Mesenchymal stem cell (in vitro differentiated cells and primary cell): ENCODE measurements at places on chromosomes 4 and X.

DNA sequence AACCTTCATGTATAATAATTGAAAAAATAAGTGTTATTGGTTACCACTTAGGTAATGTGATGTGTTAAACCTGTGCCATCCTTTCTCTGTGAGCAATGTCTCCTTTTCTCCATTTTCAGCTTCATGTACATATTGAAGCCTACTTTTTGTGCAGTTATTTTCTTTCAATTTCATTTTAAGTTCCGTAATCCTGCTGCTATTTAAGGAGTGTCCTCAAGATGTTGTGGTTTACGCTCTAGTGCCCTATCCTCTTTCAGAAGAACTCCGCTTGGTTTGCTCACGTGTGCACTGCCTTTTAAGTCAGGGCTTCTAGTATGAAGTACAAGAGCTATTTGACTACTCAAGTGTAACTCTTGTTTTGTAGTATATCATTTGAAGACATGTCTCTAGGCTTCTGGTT is 2253.2 kb upstream of the TENM3 start:
- no peak overlapping the region for H3K27ac ChIP-seq
- DNase-seq: no peak
- H3K4me3 ChIP-seq: no peak overlapping the region
- no peaks in the 10 kb centered on the region for H3K4me1 ChIP-seq

DNA sequence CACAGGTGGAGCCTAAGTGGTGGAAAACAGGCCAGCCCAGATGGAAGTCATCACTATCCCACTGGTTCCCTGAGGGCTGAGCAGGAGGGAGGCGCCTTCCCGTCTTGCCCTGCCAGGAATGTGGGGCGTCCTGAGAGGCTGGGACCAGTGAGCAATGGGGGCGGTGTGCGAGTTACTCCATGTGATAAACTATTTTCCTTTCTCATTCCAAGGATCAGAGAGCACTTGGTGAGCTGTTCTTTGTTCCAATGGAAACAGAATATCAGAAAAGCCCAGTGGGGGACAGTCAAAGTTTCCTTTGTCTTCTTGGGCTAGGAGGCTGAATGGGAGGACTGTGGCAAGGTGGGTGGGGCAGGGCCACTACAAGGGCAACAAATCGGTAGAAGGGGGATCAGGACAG is 86.2 kb downstream of the NHSL2 start:
- H3K4me3 ChIP-seq: no peak overlapping the region
- no peaks in the 10 kb centered on the region for H3K27me3 ChIP-seq
- H3K27ac ChIP-seq: no peak overlapping the region
- H3K4me1 ChIP-seq: peaks cover 11% of the 10 kb centered on the region

- no peaks in the 10 kb centered on the region for H3K36me3 ChIP-seq
- no peak for DNase-seq
- H3K27ac ChIP-seq: no peak overlapping the region
- H3K4me3 ChIP-seq: no peak overlapping the region
These were observed 186.1 kb downstream of the ENOX2 start for GRCh38 chrX:130716781-130717413.

DNA sequence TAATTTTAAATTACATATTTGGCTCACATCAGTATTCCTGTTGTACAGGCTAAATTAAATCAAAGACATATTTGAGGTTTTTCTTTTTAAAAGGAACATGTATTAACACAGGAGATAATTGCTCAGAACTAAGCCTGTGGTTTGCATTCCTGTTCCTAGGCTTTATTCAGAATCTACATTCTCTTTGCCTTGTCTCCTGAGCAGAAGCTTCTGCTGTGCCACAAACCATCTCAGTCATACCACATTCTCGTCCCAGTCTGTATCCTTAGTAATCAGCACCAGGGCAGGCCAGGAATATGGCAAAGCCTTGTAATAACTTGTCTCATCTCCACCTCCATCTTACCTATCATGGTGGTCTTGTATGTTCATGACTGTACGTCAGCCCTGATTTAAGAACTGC is 162.8 kb downstream of the ARHGAP24 start:
- no peak overlapping the region for H3K4me3 ChIP-seq
- no peaks in the 10 kb centered on the region for H3K27me3 ChIP-seq
- H3K4me1 ChIP-seq: no peaks in the 10 kb centered on the region
- H3K36me3 ChIP-seq: no peaks in the 10 kb centered on the region

DNA sequence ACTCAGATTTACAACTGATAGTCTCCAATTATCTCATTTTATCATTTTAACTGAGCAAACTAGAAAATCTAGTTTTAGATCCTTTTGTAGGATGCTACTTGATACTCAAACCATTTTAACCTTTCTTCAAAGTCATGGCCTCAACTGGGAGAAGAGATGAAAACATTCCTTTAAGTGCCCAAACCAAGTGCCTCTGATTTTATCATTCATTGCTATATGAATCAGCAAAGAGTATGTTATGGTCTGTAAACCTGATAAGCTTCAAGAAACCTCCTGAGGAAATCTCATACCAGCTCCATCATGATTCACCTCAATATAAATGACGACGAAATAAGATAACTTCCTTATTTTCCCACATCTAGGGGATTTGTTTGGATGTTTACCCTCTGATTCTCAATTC is 119.9 kb downstream of the FAM13A start:
- no peak overlapping the region for H3K27ac ChIP-seq
- peaks cover 1% of the 10 kb centered on the region for H3K4me1 ChIP-seq
- H3K27me3 ChIP-seq: no peaks in the 10 kb centered on the region
- no peaks in the 10 kb centered on the region for H3K36me3 ChIP-seq

GRCh38 chr4:25810461-25811373 is 52.1 kb downstream of the SEL1L3 start:
- no peak for DNase-seq
- no peaks in the 10 kb centered on the region for H3K36me3 ChIP-seq
- peaks cover 22% of the 10 kb centered on the region for H3K4me1 ChIP-seq

GRCh38 chr4:78058591-78059523 is 1.7 kb downstream of the FRAS1 start:
- H3K27ac ChIP-seq: peak overlapping the region; percentile 21
- peak; percentile 36 for DNase-seq
- peak overlapping the region; percentile 62 for H3K4me3 ChIP-seq
- H3K27me3 ChIP-seq: no peaks in the 10 kb centered on the region
- no peaks in the 10 kb centered on the region for H3K36me3 ChIP-seq

DNA sequence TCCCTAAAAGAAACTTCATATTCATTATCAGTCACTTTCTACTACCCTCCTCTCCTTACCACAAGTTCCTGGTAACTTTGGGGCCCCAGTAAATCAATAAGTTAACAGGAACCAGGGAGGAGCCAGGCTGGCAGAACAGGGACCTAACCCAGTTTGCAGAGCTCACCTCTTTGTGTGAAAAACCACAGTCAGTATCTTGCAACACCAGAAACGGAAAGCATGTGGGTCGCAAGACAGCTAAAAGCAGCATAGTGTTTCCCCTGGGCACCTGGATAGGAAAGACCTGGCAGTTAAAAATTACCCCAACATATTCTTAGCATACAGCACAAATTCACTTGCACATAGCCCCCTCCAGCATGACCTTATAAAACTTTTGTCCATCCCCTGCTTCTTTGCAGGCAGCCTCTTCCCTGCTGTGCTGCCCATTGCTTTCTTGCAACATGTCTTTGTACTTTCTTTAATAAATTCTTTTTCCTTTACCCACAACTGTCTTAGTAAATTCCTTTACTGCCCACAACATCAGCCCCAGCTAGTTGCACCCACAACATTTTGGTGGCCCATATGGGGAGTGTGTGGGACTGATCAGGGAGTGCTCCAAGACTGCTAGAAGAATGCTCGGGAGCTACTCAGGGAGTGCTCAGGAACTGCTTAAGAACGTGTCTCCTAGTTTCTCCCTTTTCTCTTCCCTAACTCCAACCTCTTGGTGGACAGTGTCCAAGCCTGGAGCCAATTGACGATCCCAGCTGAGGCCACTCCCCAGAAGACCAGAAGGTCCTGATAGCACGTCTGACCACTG is 83.4 kb downstream of the MSN start:
- no peak overlapping the region for H3K4me3 ChIP-seq
- H3K36me3 ChIP-seq: no peaks in the 10 kb centered on the region
- DNase-seq: no peak
- H3K27ac ChIP-seq: no peak overlapping the region

DNA sequence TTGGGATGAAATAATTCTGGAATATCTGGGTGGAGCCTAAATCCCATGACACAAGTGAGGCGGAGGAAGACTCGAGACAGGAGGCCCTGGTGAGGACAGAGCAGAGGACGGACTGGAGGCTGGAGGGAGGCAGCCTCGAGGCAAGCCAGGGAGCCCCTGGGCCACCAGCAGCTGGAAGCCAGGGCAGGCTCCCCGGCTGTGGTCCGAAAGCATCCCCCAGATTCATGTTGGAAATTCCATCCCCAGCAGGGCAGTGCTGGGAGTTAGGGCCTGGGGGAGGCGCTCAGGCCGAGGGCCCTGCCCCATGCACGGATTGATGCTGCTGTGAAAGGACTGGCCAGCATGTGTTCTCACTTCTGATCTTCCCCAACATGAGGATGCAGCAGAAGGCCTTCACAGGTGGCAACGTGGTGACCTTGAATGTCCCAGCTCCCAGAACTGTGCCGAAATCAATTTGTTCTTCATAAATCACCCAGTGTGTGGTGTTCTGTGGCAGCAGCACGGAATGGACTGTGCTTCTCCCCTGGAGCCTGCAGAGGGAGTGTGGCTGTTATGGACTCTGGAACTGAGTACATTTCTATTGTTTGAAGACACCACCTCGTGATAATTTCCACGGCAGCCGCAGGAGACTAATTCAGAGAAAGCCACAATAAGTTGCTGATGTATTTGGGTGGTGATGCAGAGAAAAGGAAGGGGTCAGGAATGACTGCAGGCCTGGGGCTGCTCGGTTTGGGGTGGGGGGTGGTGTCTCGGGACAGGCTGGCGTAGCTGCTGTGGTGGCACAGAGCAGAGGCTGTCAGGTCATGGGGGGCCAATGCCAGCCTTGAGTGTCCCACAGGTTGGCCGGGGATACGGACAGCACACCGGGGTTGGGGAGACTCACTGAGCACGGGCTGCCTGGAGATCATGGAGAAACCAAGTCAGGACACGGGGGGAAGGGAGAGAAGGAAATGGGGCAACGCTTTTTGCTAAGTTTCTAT is 56.9 kb downstream of the PCGF3 start:
- H3K27ac ChIP-seq: no peak overlapping the region
- peaks cover 74% of the 10 kb centered on the region for H3K36me3 ChIP-seq
- H3K4me1 ChIP-seq: peaks cover 27% of the 10 kb centered on the region
- H3K27me3 ChIP-seq: no peaks in the 10 kb centered on the region

DNA sequence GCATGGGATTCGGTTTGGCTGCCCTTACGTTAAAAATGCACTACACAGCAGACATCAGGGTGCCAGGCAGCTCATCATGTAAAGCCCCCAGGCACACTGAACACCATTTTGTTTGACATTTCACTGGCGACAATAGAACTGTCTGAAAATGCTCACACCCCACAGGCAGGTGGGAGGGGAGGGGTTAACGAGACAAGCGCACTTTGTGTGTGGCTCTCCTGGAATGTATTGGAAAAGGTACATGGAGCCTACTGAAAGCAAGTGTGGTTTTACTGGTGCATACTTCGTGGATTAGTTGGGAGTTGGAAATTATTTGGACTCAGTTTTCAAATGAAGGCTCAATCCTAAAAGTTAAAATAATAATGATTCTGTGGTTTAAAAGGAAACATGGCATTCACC is 31.6 kb upstream of the PPARGC1A start:
- peak overlapping the region; percentile 48 for H3K27ac ChIP-seq
- no peaks in the 10 kb centered on the region for H3K36me3 ChIP-seq
- no peak for DNase-seq
- H3K4me3 ChIP-seq: no peak overlapping the region
- no peaks in the 10 kb centered on the region for H3K27me3 ChIP-seq

DNA sequence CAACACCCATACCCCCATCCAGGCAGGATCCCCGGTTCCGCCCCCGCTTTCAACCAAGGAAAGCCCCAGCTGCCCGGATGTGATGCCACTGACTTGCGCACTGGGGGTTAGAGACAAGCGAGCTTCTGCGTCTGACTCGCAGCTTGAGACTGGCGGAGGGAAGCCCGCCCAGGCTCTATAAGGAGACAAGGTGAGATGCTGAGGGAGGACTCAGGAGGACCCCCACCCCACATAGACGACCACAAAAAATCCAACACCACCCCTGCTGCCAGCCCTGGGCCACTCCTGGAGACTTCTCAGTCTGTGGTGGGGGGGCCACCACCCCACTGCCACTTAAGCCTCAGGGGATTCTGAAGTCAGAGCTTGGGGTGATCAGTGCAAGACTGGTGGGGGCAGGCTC is at the start of gene MAGEA4:
Gene MAGEA4, plus strand, starts transcription at position 110 of the 400 bp plus-strand sequence. CDS start 10,776 bp downstream, outside the sequence.
- no peak within 1 kb of the TSS for H3K4me3 ChIP-seq
- DNase-seq: no peak
- H3K27me3 ChIP-seq: no peaks in the 10 kb centered on the region
- H3K4me1 ChIP-seq: no peaks in the 10 kb centered on the region
- H3K36me3 ChIP-seq: no peaks in the 10 kb centered on the region

- peaks cover 6% of the 10 kb centered on the region for H3K4me1 ChIP-seq
- H3K27ac ChIP-seq: no peak overlapping the region
- no peak overlapping the region for H3K4me3 ChIP-seq
- no peaks in the 10 kb centered on the region for H3K36me3 ChIP-seq
These were observed 137.6 kb downstream of the NPNT start for GRCh38 chr4:106032851-106033286.

- H3K4me3 ChIP-seq: no peak overlapping the region
- no peak overlapping the region for H3K27ac ChIP-seq
- no peaks in the 10 kb centered on the region for H3K4me1 ChIP-seq
- no peaks in the 10 kb centered on the region for H3K36me3 ChIP-seq
These were observed 219.0 kb upstream of the CPEB2 start for GRCh38 chr4:14783011-14783877.

DNA sequence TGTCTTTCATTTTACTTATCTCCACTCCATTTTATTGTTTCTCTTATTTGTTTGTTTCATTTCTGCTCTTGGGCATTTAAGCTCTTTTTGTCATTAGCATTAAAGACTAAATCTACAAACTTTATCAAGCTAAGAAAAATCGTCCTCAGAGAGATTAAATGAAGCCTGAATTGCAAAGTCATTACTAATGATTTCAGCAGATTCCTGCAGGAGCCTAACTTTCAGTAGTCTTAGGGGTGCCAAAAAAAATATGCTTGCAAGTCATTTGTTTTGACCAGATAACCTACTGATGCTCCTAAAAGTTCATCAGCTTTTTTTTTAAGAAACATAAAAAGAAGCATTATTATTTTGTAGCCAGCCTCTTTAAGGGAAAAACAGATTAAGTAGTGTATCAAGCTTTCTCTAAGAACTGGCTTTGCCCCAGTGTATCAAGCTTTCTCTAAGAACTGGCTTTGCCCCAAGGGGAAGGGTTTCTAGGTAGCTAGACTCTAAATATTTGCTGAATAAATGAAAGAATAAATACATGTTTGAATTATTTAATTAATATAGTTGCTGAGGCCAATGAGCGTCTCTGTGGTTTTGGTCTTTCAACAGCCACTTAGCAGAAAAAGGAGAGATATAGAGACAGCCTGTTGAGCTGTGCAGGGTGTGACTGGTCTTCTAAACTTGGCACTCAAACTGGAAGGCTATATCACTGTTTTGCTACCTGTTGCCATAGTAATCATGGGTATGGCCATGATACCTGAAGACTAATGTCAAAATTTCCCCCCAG is 174.2 kb downstream of the BTC start:
- no peak overlapping the region for H3K4me3 ChIP-seq
- peaks cover 2% of the 10 kb centered on the region for H3K4me1 ChIP-seq
- no peak overlapping the region for H3K27ac ChIP-seq

DNA sequence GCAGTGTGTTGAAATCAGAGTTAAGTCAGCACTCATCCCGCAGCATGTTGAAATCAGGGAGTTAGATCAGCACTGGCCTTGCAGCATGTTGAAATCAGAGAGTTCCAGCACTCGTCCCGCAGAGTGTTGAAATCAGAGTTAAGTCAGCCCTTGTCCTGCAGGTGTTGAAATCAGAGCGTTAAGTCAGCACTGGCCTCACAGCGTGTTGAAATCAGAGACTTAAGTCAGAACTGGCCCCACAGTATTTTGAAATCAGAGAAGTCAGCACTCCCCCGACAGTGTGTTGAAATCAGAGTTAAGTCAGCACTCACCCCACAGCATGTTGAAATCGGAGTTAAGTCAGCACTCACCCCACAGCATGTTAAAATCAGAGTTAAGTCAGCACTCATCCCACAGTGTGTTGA is 10.9 kb upstream of the UVSSA start:
- peak; percentile 77 for DNase-seq
- no peak overlapping the region for H3K4me3 ChIP-seq
- H3K27ac ChIP-seq: no peak overlapping the region
